Activated CD4-positive, alpha-beta T cell treated with anti-CD3 and anti-CD28 coated beads, Interleukin-2, amount 10 ng/mL, durations not matched to agents 7 days and 5 days (primary cell): ENCODE measurements at places on chromosomes 2 and 18. TPM values are rescaled to one million over a fixed set of nuclear protein-coding genes. Genes with fewer than 3 reads are reported as not detected.

- no peaks in the 10 kb centered on the region for H3K27me3 ChIP-seq
- H3K36me3 ChIP-seq, result peaks cover 18% of the 10 kb centered on the region
- no peak overlapping the region for H3K4me3 ChIP-seq
- no peak for DNase-seq
- peaks cover 61% of the 10 kb centered on the region for H3K4me1 ChIP-seq
- peak overlapping the region; percentile 6 for H3K27ac ChIP-seq
Observed at GRCh38 chr2:160465406-160465805, 28.2 kb downstream of the RBMS1 start.

DNA sequence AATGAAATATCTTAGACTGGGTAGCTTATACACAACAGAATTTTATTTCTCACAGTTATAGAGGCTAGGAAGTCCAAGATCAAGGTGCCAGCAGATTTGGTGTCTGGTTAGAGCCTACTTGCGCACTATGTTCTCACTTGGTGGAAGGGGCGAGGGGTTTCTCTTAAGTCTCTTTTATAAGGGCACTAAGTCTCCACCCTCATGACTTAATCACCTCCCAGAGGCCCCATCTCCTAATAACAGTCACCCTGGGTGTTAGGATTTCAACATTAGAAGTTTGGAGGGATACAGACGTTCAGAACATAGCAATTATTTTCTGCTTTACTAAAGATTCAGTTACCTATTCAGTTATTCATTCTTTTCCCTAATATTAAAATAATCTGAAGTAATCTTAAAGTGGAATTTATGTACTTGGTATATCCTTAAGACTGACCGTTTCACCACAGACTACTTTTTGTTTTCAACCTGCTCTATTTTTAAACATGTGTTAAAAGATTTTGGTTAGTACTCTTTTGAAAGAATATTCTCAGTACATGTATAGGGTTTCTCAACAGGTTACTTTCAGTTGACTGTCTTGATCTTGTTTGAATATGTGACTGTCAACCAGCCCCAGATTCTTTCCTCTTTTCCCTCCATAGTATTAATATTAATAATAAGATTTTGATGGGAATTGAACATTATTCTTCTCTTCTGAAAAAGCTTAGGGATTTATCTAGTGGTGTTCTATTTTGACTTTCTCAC lies 130.0 kb downstream of the TAF4B start:
- no peaks in the 10 kb centered on the region for H3K27me3 ChIP-seq
- peaks cover 11% of the 10 kb centered on the region for H3K36me3 ChIP-seq
- no peaks in the 10 kb centered on the region for H3K4me1 ChIP-seq
- H3K4me3 ChIP-seq, result no peak overlapping the region
- no peak for DNase-seq
- H3K27ac ChIP-seq, result no peak overlapping the region

The CLEC4F gene
- not detected for total RNA-seq

GRCh38 chr2:219475697-219476651 lies 22.7 kb upstream of the GMPPA start:
- no peaks in the 10 kb centered on the region for H3K36me3 ChIP-seq
- H3K4me3 ChIP-seq, result no peak overlapping the region
- DNase-seq, result peak; percentile 62
- H3K4me1 ChIP-seq, result peaks cover 4% of the 10 kb centered on the region
- H3K27ac ChIP-seq, result no peak overlapping the region

DNA sequence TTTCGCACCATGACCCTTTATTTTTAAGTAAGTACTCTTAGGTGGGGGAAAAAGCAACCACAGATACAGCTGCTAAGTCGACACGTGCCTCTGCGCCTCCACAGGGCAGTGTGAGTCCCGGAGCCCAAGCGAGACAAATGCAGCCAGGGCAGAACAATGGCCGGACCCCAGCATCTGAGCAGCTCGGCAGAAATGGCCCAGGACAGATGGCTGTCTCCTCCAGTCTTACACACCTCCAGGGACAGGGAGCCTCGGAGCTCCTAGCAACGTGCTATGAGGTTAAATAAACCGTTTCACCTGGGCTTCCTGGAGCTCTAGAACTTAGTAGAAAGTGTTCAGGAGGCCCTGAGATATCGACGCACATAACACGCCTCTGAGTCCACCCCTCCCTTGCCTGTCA lies 47.3 kb upstream of the SALL3 start:
- H3K27me3 ChIP-seq, result no peaks in the 10 kb centered on the region
- no peaks in the 10 kb centered on the region for H3K36me3 ChIP-seq
- no peak for DNase-seq
- H3K27ac ChIP-seq, result no peak overlapping the region
- H3K4me1 ChIP-seq, result no peaks in the 10 kb centered on the region

The LRRC30 gene
- not detected for total RNA-seq

DNA sequence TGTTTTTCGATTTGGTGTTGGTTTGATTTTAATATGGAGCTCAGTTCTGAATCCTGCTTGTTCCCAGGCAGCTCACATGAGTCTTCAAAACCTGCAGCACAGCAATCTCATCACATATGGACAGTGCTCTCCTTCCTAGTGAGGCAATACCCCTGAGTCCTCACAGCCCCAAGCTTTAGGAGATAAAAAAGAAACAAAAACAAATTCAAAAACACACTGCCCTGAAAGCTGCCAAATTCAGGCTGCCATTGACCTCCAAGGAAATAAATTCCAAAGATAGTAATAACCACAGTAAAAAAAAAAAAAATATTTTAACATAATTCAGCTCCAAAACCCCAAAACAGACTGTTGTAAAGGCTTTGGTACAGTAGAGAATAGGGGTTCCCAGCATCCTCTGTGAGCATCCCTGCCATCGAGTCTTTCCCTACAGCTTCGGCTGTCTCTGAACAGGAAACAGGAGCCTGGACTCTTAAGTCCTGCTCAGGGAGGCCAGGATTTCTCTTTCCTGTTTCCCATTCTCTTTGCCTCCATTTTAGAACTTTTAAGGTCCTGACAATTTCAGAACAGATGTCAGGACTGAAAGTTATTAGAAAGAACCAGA lies 14.7 kb upstream of the SP3 start:
- no peaks in the 10 kb centered on the region for H3K27me3 ChIP-seq
- no peaks in the 10 kb centered on the region for H3K36me3 ChIP-seq
- H3K27ac ChIP-seq, result no peak overlapping the region
- H3K4me1 ChIP-seq, result peaks cover 3% of the 10 kb centered on the region
- DNase-seq, result no peak
- H3K4me3 ChIP-seq, result no peak overlapping the region
